LHCN-M2 (cell line): ENCODE measurements at places on chromosomes 11 and 22. TPM values are rescaled to one million over a fixed set of nuclear protein-coding genes. Genes with fewer than 3 reads are reported as not detected.

MMP12 gene
- total RNA-seq = 0.19 TPM in 1 of 2 replicates, not detected in the other

IFITM2 gene
- 15.6 and 21.9 TPM in 2 replicates for total RNA-seq

SPI1 gene
- not detected in 2 replicates for total RNA-seq

SBF2 gene
- total RNA-seq = 31.6 and 32.1 TPM in 2 replicates

DCUN1D5 gene
- total RNA-seq = 63.3 and 98.1 TPM in 2 replicates
